ENCODE measurements at places on chromosomes 1 and 21. TPM values are rescaled to one million over a fixed set of nuclear protein-coding genes. Genes with fewer than 3 reads are reported as not detected.

DNA sequence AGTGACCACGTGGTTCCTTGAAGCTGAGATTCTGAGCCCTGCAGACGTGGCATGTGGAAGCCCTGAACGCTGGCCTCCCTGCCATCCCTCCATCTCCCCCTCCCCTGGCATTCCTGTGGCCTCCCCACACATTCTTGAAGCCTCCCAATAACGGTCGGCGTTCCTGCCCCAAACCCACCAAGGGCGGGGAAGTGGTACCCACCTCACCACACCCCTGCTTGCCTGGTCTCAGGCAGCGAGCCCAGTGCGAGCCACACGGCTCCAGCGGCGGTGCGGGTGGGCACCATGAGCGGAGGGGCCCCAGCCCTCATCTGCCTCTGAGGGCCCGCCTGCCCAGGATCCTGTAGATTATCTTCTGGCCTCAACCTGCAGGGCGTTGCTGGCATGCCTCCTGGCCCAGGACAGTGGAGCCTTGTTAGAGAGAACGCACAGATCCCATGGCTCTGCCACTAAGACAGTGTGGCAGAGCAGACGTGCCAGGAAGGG, 20.6 kb upstream of the PRELP start:
- no peak overlapping the region for H3K4me3 ChIP-seq
- no peak for DNase-seq
- no peak overlapping the region for H3K27ac ChIP-seq
- H3K27me3 ChIP-seq = no peaks in the 10 kb centered on the region

PTPN7 gene
- total RNA-seq = 5.5 TPM

GRCh38 chr1:31725134-31725533, 21.3 kb upstream of the COL16A1 start:
- peaks cover 2% of the 10 kb centered on the region for H3K4me1 ChIP-seq
- H3K27me3 ChIP-seq = no peaks in the 10 kb centered on the region
- no peak overlapping the region for H3K4me3 ChIP-seq
- DNase-seq = no peak
- no peak overlapping the region for H3K27ac ChIP-seq
- no peaks in the 10 kb centered on the region for H3K36me3 ChIP-seq

- no peak overlapping the region for H3K27ac ChIP-seq
- no peaks in the 10 kb centered on the region for H3K36me3 ChIP-seq
- DNase-seq = no peak
- no peak overlapping the region for H3K4me3 ChIP-seq
- peaks cover 4% of the 10 kb centered on the region for H3K4me1 ChIP-seq
- H3K27me3 ChIP-seq = no peaks in the 10 kb centered on the region
Observed at GRCh38 chr1:26824731-26825130, 1.8 kb upstream of the ZDHHC18 start.

- peaks cover 12% of the 10 kb centered on the region for H3K4me1 ChIP-seq
- H3K27ac ChIP-seq = no peak overlapping the region
- no peaks in the 10 kb centered on the region for H3K27me3 ChIP-seq
- DNase-seq = no peak
Observed at GRCh38 chr1:41742219-41742618, 176.5 kb downstream of the HIVEP3 start.

PROX1 gene
- 6.6 TPM for total RNA-seq

PEAR1 gene
- 17.2 TPM for total RNA-seq

LAMB3 gene
- 59.7 TPM for total RNA-seq

VAV3 gene
- 87.5 TPM for total RNA-seq

DNA sequence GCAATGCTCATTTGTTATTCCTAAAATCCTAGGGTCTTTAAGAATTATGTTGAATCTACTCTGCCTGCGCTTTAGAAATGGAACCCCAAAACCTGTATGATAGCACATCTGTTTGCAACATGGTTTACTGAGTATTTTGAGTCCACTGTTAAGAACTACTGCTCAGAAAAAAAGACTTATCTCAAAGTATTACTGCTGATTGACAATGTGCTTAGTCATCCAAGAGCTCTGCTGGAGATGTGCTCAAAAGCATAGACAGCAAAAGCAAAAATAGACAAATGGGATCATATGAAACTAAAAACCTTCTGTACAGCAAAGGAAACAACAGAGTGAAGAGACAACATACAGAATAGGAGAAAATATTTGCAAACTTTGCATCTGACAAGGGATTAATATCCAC, 107.0 kb downstream of the CTH start:
- H3K27me3 ChIP-seq = no peaks in the 10 kb centered on the region
- DNase-seq = no peak
- H3K4me3 ChIP-seq = no peak overlapping the region
- no peak overlapping the region for H3K27ac ChIP-seq
- no peaks in the 10 kb centered on the region for H3K4me1 ChIP-seq

- peaks cover 2% of the 10 kb centered on the region for H3K4me1 ChIP-seq
- DNase-seq = no peak
- no peak overlapping the region for H3K4me3 ChIP-seq
- no peaks in the 10 kb centered on the region for H3K36me3 ChIP-seq
Observed at GRCh38 chr1:230865062-230865817, 3.1 kb downstream of the C1orf198 start.

LRRC38 gene
- total RNA-seq = not detected

Data from kidney (tissue), 22 donors.